GF-D8 (cell line): ENCODE measurements at places on chromosomes 7 and 10.

DNA sequence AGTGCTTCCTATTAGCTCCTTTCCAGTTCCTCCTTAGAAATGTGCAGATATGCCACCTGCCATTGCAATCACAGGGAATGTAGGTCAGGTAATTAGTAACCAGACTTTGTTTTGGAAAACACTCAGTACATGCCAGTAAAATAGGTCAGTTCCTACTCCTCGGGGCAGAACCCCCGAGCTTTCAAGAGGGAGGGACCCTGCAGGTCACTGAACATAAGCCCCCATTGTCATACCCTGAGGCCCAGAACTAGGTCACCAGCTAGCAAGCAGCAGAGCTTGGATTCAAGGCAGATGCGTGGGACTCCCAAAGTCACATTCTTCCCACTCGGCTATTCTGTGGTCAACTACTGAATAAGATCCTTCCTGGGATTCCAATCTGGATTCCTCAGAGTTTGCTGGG lies 104.8 kb downstream of the PPP1R3C start:
- DNase-seq, result no peak

DNA sequence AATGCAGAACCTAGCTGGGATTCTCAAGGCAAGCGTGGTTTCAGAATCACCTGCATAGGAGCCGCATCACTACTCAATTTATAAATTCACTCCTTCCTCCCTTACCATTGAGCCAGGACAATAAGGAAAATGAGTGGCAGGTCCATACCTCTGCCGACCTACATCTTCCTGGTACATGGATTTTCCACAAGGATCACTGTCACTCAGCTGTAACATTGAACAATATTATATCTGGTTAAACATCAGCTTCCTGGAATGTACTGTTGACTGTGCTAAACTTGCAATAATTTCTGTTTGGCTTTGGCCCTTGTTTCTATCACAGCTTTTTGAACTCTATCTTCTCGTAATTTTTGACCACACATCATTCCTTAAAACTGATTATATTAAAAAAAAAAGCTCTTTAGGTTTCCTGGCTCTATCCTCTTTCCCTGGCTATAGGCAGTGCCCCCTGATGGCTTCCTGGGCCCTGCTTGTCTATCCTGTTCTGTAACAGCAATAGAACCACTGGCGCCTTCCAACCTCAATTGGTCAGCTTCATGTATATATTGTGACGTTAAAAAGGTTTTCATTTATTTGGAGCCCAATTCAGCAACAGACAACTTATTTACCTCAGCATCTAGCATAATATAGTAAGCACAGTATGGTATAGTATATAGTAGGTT lies 59.2 kb downstream of the RNLS start:
- no peak for DNase-seq

DNA sequence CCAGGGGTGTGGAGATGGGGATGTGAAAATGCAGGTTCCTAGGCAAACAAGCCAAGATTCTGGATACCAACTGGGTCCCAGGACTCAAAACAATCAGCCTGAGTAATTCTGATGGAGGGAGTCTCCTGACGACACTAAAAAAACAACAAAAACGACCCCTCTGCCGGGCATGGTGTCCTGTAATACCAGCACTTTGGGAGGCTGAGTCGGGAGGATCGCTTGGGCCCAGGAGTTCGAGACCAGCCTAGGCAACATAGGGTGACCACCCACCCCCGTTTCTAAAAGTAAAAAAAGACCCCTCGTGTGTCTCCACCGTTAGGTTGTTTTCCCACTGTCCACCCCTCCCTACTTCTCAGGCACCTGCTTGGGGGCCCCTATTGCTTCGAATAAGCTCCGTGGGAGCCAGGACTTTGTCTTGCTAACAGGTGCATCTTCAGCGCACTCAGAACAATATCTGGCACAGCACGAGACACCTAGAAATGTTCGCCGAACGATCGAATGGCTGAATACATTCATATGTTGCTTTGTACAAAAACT lies 743 bp upstream of the NRF1 start:
- no peak for DNase-seq

- DNase-seq, result no peak
These were observed 31.2 kb downstream of the P4HA1 start for GRCh38 chr10:73065441-73065840.

DNA sequence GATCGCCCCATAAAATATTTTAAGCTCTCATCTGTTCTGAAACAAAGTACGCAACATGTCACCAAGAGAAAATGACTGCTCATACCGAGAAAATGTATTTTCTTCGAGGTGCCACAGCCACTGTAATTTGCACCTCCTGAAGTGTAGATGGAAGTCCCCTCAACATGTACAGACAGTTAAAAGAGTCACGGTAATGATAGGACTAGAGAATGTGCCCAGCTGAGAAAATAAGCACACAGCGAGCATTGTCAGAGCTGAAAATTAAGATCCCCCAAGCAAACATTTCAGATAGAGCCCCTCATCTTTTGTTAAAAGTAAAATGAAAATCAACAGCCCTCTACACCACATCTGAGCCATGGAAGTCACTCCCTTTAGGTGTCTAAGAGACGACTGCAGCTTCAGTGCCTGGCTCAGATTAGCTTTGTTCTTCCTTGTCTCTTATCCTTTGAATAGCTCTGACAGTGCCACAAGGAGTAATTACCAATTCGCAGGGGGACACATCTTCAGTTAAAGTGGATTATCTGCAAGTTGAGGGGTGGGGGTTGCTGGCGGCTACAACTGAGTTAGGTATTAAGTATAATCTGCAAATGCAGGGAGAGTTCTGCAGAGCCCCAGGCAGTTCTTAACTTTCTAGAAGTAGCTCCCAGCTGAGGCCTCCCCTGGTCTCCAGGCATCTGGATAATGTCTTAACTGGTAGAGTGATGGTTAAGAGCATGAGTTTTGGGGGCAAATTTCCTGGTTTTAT lies 222.7 kb upstream of the C7orf33 start:
- DNase-seq, result no peak

DNA sequence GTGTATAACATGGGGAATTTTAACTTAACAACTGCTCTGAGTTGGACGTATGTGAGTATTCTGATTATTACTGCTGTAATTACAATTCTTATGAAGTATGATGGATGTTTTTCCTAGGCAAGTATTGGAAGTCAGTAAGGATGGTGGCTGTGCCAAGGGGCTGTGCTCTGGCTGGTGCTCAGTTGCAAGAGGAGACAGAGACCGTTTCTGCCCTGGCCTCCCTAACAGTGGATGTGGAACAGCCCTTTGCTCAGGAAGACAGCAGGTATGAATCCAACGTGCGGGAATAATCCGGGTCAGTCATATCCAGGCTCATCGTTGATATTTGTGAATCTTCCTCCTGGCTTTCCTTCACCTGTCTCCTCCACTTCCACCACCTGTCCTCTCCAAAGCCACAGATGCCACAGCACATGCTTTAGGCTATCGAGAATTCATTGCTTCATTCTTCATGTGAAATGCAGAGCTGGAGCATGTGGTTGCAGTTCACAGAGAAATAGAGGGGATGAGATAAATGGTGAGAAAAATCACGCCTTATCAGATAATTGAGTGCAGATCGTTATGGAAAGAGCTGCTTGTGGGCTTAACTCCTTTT lies 141.7 kb downstream of the TWIST1 start:
- no peak for DNase-seq

GRCh38 chr7:157471259-157472125 lies 134.7 kb downstream of the DNAJB6 start:
- no peak for DNase-seq

- no peak for DNase-seq
These were observed 126.1 kb upstream of the KCNMA1 start for GRCh38 chr10:77763453-77764430.

DNA sequence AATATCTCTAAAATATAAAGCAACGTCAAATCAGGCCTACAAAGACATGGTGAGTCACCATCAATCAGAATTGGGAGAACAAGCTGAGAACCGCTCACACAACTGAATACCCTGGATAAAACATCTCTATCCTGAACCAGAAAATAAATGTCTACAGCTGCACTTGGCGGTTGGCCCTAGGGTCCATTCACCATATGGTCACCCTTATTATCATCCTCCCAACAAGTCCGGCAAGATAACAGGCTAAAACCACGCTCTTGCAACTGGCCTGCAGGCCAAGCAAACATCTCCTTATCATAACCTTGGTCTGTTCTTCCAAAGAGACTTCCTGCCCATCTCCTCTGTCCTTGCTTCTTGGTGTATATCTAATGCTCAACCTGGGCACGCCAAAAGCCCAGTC lies 310.7 kb downstream of the CALN1 start:
- no peak for DNase-seq

- no peak for DNase-seq
These were observed 1050.7 kb downstream of the SORCS3 start for GRCh38 chr10:105691811-105692210.

DNA sequence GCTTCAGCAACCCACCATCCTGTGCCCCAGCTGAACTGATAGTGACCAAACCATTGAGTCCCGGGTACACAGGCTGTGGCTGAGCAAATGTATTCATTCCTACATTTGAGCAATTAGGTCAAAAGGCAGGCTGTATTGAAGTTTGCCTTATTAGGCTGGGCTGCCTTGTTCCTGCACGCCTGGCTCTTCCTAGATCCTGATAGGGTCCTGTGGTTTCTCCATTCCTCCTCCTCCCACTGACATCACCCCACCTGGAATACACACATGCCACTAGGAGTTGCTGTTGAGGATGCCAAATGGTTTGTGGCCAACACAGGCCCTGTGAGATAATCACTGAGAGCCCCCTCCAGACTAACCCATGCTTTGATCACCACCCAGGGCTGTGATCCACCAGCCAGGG lies 66.4 kb upstream of the FGFR2 start:
- no peak for DNase-seq

GRCh38 chr10:13669182-13669855 lies 82.6 kb downstream of the PRPF18 start:
- no peak for DNase-seq

- no peak for DNase-seq
These were observed 32.5 kb downstream of the BMPER start for GRCh38 chr7:33937871-33938270.

- DNase-seq, result no peak
These were observed 36.5 kb upstream of the LAMB4 start for GRCh38 chr7:108166687-108167086.
